ENCODE measurements at places on chromosomes 1 and 21.

DNA sequence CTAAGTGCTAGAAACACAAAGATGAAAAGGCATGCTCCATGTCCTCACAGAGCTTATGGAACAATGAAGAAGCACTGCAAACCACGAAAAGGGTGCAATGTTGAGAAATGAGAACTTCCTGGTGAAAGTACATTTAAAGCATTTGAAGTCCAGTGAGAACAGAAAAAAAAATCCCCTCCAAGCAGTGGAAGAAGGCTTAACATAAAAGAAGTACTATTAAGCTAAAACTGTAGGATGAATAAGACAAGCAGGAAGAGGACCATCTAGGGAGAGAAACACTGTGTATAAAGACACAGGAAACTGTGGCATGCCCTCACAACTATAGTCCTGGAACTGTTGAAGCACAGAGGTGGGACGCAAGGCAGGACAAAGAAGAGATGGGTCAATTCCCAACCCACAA is 10.0 kb downstream of the TP53BP2 start:
- no peak for DNase-seq

DNA sequence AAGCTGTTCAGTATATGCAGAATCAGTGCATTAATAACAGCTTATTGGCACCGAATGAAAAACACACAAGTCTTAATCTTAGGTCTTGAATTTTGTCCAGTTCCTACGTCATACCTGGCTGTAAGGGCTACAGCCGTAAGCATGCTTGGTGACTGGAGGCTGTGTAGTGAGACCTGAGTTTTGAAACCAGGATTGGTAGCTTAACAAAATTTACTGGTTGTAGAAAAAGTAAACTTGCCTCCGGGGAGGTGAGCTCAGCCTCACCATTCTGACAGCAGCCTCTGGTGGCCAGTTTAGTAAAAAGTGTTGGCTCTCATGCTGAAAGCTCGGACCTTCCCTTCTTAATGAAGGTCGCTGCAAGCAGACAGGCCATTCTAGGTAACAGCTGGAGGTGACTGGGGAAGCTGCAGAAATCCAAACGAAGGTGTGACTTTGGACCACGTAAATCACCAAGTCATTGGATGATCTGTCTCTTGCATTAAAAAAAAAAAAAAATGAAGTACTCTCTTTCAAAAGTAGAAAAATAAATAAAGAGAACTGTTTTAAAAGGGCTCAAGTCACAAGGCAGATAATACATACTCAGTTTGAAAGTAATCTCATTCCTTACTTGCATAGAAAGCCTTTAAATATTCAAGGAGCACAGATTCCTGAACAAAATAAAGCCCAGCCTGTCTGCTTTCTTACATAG is 48.9 kb downstream of the HLCS start:
- DNase-seq, result peak; percentile 35

GRCh38 chr1:181160998-181161870 is 72.7 kb downstream of the IER5 start:
- DNase-seq, result no peak

DNA sequence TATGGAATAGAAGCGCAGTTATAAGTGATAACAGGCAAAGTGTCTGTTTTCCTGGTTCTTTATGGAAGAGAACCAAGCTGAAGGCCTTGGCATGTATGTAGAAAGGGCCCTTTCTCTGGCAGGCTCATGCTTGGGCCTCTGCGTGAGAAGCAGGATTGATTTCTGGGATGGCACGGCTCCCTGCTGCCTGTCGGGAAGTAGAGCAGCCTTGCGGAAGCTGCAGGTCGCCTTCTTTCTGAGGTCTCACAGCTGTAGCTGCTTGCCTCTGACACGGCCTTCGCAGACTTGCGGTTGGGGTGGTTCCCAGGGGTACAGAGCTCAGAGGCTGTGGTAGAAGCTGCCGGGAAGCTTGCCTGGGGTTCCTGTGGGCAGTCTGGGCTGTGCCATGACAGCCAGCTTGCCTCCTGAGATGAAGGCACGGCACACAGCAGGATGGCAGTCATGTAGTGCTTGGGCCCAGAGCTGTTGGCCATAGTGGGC is 39.4 kb downstream of the TRAPPC10 start:
- DNase-seq, result peak; percentile 37

DNA sequence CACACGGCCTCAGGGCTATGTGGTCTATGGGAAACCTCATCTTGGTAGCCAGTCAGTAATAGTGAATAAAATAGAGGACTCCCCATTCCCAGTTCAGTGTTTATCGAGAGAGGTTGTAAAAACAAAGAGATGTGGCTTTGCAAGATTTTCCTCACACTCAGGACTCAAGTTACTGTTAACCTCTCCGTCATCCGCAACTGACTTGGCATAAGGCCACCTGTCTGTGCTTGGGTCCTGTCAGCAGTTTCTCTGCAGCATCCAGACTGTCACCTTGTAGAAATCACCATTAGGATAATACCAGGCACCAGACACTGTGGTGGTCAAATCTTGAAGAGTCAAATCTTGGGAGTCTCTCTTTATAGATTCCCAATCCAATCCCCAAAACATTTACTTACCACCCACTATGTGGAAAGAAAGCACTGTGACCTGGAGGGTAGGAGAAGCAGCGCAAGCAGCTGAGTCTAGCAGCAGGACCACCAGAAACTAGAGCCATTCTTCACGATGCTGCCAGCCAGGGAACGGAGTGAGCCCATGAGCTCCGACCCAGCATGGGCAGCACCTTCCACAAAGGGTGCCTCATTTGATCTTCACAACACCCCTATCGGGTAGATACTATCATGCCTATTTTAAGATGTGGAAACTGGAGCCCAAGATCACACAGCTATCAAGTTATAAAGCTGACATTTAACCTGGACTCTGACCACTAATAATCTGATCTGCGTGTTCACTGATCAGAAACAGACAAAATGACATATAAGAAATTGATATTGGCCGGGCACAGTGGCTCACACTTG is 5.6 kb upstream of the GPR25 start:
- DNase-seq, result peak; percentile 14

DNA sequence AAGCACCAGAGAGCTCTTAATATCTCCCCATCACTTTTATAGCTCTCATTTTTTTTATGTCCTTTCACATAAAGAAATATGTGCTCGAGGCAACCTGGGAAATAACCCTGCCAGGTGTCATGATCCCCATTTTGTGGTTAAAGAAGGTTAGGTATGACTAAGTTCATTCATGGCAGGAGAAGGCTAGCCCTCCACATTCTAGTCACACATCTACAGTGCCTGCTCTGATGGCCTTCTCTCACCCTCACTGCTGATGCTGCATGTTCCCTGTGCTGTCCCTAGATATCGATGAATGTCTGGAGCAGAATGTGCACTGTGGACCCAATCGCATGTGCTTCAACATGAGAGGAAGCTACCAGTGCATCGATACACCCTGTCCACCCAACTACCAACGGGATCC is 187.5 kb downstream of the TPR start:
- DNase-seq, result no peak

DNA sequence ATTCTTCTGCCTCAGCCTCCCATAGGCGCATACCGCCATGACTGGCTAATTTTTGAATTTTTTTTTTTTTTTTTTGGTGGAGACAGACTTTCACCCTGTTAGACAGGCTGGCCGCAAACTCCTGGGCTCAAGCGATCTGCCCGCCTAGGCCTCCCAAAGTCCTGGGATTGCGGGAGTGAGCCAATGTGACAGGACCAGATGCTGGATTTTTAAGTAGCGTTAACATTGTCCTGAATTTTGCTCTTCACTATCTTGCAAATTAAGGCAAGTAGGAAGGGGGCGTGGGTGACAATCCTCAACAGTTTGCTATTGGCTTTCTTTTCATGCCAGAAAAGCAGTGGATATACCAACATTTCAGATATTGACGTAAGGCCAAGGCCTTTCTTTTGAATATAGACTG is 49.7 kb upstream of the TSNAX start:
- no peak for DNase-seq

- no peak for DNase-seq
Measured at GRCh38 chr21:14683063-14683462, 136.9 kb upstream of the SAMSN1 start.

GRCh38 chr1:170149241-170149640 is 3.5 kb downstream of the NTMT2 start:
- no peak for DNase-seq

DNA sequence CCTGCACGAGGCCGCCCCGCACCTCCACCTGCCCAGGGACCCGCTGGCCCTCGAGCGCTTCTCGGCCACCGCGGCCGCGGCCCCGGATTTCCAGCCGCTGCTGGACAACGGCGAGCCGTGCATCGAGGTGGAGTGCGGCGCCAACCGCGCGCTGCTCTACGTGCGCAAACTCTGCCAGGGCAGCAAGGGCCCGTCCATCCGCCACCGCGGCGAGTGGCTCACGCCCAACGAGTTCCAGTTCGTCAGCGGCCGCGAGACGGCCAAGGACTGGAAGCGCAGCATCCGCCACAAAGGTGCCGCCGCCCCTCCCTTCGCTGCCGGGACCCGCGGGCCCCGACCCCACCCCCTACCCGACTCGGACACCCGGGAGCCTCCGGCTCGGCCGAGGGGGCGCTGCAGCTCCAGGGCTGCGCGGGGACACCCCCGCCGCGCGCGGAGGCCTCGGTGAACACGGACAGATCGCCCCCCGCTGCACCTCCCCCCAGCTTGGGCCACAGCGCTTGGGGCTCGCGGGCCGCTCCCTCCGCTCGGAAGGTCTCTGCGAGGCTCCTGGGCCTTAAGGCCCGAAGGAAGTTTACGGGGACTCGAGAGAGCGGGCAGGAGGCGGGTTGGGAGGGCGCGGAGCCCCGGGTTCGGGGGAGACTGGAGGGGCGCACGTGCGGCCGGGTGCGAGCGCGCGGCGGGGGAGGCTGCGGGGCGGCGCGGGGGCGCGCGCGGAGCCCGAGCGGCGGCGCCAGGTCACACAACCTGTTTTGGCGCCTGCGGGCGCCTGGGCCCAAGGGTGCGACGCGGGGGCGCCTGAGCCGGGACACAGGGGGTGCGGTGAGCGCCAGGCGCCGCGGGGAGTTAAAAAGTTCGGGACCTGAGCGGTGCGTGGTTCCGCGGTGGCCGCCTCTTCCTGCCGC is 1.2 kb downstream of the SAMD11 start:
- peak; percentile 44 for DNase-seq

GRCh38 chr21:16676391-16676790 is 836.5 kb upstream of the CXADR start:
- no peak for DNase-seq

DNA sequence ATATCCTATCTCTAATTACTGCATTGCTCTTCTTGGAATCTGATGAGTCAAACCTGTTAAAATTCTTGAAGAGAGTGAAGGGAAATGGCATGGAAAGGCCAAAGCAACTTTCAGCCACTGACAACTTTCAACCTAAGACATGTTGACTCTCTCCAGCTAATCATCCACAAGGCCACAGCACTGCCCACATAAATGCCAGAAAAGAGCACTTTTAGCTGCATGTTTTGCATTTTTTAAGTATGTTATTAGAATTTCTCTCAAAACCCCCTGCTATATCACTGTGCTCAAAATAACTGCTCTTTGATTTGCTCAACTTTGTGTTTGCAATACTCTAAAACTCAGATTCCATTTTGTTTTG is 352.5 kb downstream of the ADGRL2 start:
- peak; percentile 47 for DNase-seq

DNA sequence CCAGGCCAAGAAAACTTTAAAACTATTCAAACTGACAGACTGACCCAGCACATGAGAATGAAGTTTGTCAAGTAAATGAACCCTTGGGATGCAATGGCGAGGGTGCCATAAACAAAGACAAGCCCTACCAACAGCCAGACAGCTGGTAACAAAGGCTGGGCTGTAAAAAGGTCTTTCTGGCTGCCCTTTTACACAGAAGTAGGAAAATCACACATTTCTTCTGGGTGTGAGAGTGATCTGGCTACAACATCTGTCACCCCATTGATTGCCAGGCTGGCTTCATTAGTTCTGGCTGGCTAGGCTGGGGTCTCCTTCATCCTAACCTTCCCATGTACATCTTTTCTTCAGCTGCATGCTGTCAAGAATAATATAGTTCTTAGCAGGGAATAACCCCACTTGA is 83.6 kb upstream of the FOXD3 start:
- DNase-seq, result no peak

DNA sequence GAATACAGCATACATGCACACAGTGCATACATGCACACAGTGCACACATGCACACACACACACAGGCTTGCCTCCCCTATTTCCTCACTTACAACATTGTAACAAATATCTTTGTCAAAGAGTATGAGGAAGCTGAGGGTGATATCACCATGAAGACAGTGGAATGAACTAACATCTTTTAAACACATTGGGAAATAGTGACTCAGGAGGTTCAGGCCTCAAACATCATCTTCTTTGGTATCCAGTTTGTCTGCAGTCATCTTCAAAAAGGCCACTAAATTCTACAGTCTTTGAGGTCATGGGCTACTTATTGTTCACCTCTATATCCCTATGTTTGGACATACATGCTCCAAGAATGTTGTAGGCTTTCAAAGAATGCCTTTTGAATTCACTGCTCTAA is 2.1 kb upstream of the LCE2B start:
- DNase-seq, result no peak

- DNase-seq, result no peak
Measured at GRCh38 chr1:7094086-7094485, 308.8 kb downstream of the CAMTA1 start.

DNA sequence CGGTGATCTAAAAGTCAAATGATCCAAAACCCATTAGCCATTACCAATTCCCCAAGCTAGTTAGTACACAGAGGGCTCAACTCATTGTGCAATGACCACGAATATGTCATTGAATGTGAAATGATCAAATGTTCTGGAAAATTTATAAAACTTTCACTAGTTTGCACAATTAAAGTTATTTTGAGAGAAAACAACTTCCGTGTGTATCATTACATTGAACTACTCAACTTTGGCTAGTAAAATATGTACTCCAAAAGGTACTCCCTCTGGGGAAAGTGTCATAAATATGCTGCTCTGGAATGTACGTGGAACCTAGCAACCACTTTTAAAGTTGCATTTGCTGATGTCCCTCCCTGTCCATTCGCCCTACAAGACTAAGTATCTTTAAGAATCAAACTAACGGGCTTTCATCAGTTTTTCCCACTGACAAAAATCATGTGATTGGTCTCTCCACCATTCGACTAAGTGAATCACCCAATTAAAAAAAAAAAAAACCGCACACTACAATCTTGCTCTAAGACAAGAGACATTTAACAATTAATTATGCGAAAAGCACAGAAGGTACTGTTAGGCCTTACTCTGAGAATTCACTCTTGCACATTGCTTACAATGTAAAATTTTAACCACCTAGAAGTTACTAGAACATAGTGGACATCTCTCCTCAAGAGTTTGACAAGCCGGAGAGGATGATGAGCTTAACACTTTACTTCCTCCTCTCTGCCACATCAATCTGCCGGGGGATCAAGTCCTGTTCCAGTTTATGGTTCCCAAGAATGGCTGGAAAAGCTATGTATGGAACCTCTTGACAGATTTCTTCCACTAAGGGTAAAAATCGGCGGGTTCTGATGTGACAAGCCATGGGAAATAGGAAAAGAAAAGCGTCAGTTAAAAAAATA is 1.2 kb downstream of the ACBD3 start:
- DNase-seq, result peak; percentile 30
